ENCODE measurements at places on chromosomes 2 and 18.

GRCh38 chr2:175976391-175977157, 25.5 kb downstream of the LNPK start:
- no peak for DNase-seq

DNA sequence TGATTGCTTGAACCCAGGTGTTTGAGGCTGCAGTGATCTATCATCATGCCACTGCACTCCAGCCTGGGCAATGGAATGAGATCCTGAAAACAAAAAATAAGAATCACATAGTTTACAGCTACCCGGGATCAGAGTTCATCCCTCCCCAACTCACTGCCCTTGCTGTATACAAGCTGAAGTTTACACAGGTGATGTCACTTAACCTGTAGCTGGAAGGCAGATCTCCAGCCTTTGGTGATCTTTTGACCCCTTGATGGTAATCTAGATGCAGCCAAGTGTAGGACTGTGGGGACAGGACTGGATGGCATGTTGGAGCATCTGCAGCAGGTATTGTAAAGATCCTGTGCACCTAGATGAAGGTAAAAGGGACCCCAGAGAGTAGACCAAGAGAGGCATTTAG, 66.7 kb upstream of the SLC14A2 start:
- DNase-seq = peak; percentile 28

DNA sequence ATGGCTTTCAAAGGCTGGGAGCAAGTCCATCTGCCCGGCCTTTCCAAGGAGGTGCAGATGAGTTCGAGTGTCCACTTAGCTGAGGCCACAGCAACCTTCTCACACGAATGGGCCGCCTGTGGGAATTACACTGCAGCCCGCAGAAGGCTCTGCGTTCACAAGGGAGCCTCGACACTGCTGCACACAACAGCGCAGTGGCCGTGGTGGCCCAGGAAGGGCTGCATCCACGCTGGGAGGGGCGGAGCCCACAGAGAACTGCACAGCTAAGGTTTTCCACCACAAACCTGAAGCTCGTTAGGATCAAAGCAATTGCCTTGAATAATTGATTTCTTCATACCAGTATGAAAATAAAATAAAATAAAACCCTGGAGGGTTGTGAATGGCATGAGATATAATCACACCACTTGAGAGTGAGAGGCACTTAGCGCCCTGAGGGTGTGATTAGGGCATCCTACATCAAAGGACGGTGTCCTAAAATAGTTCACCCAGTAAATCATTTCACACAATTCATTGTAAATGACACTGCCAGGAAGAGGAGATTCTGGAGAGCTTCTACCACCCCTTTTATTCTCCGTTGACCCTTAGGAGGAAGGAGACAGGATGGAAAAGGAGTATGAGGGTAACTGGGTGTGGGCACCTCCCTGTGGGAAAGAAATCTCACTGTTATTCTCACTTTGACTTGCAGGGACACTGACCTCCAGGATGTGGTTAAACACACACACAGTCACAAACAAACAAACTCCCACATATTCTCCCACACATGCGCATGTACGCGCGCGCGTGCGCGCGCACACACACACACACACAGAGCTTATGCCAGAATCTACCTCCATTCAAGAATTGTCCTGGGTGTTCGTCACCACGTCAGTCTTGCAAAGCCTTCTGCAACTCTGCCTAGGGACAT, 256.6 kb upstream of the ID2 start:
- no peak for DNase-seq

DNA sequence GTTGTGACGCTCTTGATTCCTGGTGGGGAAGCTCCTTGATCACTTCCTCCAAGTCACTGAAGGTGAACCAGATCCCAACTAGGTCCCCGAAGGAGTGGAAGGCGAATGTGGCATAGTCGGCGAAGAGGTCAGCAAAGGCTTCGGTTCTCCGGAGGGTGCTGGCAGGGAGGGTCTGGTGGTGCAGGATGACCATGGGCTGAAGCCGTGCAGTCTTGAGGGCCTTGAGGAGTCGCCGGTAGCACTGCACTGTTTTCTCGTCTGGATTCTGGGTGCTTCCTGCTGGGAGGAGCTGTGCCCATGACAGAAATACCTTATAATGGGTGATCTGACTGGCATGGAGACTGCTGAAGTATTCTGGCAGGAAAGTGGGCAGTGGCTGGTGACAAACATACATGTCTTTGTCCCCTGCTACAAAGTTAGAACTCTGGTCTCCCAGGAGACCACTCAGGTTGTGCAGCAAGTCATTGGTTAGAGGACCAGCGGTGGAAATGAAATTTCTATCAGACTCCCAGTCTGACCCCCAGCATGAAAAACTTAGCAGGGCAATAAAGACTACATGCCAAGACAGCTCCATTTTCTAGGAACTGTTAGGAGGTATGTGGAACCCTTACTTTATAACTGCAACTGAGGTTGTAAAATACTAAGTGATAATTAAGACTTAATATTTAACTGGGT, at the start of gene LCT:
Gene LCT (minus strand): TSS at position 589 of the 675 bp plus-strand sequence. CDS start 15 bp downstream, at position 574.
- DNase-seq = no peak

- no peak for DNase-seq
Observed at GRCh38 chr2:140580532-140581151, 1550.2 kb downstream of the LRP1B start.

DNA sequence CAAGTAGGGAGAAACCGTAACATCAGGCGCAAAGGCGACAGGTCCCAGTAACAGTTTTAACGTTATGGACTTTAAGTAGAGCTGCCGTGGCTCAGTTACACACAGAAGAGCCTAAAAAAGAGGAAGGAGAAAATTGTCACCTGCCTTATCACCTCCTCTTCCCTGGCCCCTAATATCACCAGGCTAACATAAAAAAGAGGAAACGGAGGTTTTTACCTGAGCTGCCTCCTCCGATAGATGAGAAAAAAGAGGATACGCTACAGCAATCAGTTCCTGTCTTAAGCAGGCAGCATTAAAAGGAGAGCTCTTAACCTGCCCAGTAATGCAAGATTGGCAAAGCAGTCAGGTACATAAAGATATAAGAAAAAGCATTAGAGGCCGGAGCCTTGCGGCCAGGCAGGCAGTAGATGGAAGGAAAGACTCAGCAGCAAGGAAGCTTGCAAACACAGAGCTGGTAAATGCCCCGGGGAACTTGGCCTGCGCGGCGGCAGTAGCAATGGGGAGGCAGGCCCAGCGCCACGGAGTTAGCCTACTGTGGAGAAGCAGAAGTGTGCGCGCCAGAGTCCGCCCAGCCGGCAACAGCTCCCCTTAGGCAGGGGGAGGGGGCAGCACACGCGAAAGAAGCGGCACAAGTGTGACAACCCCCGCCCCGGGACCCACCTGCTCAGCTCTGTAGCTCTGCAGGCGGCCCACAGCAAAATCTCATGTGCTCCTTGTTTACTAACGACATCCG, 116.3 kb upstream of the SCN7A start:
- DNase-seq = no peak

DNA sequence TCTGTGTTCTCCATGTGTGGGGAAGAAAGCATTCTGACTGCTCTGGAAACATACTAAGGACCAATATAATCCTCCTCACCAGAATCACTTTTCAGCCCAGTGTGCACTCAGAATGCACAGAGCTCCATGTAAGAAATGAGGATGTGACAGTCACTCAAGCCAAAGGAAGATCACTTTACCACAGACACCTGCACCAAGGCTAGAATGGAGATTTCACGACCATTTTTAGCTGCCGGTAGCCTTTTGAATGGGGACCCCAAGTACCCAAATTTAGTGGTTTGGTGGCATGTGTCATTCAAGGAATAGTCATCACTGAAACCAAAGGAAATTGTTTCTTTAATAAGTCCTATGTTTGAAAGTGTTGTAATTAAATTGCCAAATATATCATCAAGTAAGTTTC, 613.2 kb upstream of the ACVR2A start:
- DNase-seq = no peak

- no peak for DNase-seq
Observed at GRCh38 chr18:24200494-24201290, 61.8 kb downstream of the CABYR start.

DNA sequence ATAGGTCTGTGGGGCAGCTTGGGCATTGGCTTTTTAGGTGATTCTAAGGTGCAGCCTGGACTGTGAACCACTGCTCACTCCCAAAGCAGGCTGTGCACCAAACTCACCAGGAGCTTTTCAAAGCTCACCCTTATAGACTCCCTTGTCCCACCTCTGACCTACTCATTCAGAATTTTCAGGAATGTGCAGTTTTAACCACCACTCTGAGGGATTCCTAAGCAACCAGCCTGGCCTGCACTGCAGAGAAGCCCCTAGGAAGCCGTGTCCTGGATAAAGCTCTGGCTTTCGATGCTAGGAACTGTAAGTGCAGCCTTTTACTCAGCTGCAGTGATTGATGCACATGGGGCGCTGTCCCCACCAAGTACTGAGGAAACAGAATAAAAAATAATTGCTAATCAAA, 33.0 kb downstream of the MRO start:
- no peak for DNase-seq

- DNase-seq = no peak
Observed at GRCh38 chr18:62766266-62766665, 50.9 kb downstream of the PHLPP1 start.

- no peak for DNase-seq
Observed at GRCh38 chr2:222939979-222940378, 79.1 kb downstream of the ACSL3 start.

GRCh38 chr2:215360596-215360995, 48.7 kb downstream of the ATIC start:
- no peak for DNase-seq

- DNase-seq = peak; percentile 4
Observed at GRCh38 chr2:236171680-236172254, 3.6 kb upstream of the GBX2 start.

DNA sequence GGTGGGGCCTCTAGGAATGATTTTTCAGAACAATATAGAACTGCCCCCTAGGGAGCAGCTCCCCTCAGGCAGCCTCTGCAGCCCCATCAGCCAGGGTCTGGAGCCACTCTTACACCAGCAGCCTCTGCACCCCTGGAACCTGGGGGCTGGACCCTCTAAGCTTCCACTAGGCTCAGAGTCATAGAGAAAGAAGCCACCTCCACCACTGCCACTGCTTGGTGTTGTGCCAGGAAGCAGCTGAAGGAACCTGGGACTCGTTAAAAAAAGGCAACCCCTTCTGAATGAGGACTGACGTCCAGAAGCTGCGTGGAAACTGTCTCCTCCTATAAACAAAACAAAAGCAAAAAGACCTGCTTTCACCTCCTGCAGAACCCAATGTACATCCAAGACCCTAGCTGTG, 98.1 kb upstream of the HS6ST1 start:
- DNase-seq = no peak

DNA sequence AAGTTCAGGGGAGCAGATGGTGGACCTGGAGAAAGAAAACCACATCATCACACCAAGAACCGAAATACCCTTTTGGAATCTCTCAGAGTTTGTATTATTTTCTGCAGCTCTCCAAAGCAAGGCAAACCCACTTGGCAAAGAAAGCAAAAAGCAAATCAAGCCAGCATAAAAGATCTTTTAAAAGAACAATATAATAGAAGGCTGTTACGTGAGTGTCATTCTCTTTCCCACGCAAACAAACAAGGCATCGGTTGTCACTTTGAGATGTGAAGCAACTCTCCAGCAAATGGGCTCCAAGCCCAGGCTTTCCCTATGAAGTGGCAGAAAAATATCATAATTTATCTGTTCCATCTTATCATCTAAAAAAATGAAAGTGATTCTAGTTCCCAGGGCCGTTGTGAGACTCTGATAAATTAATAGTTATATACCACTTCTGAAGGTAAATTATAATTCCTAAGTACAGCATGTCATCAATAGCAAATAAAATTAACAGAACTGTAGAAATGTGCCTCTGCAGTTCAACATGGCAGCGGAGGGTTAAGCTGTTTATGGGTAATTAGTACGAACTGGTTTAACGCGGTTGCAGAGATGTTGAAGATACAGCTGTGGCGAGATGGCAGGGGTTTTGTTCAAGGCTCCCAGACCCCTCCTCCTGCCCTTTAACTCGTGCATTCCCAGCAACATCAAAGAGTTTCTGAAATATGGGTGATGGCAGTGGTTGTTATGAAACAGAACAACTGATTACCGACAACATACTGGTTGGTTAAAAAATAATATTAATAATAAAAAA, 89.2 kb downstream of the EPHA4 start:
- DNase-seq = no peak

- no peak for DNase-seq
Observed at GRCh38 chr2:177806025-177806424, 266.6 kb downstream of the PDE11A start.

- DNase-seq = no peak
Observed at GRCh38 chr2:8343031-8343430, 338.8 kb upstream of the ID2 start.

DNA sequence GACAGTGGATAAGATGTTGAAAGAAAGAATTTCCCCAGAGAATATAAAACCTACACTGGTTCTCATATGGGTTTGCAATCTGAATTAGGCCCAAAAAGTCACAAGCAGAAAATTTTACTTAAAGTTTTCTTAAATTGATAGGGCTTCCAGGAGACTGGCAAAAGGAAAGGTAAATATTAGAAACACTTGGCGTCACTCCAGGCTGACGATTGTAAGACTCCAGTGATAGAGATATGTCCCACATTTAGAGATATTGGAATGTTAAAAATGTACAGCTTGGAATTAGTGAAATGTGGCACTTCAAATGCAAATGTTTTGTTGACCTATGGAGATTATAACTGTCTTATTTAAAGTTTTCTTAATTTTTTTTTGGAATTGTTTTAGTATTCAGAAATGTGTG, 14.0 kb downstream of the YIPF4 start:
- no peak for DNase-seq

GRCh38 chr2:113084249-113085000, 16.7 kb downstream of the IL1F10 start:
- no peak for DNase-seq

- DNase-seq = no peak
Observed at GRCh38 chr2:65103013-65103715, 26.7 kb downstream of the RAB1A start.

- no peak for DNase-seq
Observed at GRCh38 chr2:58046335-58046584, 346 bp upstream of the VRK2 start.

- no peak for DNase-seq
Observed at GRCh38 chr2:159912580-159912979, 114.6 kb upstream of the CD302 start.

DNA sequence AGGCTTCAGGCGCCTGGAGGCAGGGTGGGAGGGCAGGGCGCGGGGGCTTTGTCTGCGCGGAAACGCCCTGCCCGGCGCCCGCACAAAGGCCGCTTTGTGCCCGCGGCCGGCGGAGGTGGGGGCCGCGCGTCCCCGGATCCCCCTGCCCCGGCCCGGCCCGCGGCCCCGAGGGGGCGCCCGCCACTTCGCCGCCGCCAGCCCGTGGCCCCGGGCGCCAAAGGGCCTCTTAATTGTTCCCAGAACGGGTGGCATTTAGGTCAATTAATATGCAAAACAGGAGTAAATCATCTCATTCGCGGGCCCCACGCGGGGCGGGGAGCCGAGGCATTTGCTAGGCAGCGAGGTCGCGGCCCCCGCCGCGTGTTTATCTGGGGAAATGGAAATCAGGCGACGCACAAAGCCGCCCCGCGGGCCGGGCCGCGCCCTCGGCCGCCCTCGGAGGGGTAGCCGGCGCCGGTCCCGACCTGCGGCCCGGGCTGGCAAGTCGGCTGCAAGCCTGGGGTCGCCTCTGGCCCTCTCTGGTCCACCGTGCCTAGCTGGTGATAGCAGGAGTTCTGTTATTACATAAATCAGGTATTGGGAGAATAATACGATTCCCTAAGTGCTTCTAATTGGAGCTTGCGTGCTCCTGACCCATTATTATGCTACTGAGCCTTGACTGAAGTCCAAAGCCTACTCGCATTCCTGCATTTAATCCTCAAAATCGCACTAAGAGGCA, 148.2 kb upstream of the GLI2 start:
- DNase-seq = no peak

- DNase-seq = peak; percentile 5
Observed at GRCh38 chr18:30175061-30175574, 867.4 kb downstream of the DSC3 start.

GRCh38 chr2:58054264-58054663, 7.7 kb downstream of the VRK2 start:
- no peak for DNase-seq
